ENCODE measurements at places on chromosomes 4 and X.

GRCh38 chr4:110106931-110107296, 91.5 kb downstream of the ELOVL6 start:
- peak; percentile 42 for ATAC-seq

GRCh38 chr4:72457158-72457557, 111.9 kb downstream of the ADAMTS3 start:
- peak; percentile 77 for ATAC-seq

GRCh38 chrX:24603191-24603590, 44.0 kb downstream of the PCYT1B start:
- no peak for ATAC-seq

DNA sequence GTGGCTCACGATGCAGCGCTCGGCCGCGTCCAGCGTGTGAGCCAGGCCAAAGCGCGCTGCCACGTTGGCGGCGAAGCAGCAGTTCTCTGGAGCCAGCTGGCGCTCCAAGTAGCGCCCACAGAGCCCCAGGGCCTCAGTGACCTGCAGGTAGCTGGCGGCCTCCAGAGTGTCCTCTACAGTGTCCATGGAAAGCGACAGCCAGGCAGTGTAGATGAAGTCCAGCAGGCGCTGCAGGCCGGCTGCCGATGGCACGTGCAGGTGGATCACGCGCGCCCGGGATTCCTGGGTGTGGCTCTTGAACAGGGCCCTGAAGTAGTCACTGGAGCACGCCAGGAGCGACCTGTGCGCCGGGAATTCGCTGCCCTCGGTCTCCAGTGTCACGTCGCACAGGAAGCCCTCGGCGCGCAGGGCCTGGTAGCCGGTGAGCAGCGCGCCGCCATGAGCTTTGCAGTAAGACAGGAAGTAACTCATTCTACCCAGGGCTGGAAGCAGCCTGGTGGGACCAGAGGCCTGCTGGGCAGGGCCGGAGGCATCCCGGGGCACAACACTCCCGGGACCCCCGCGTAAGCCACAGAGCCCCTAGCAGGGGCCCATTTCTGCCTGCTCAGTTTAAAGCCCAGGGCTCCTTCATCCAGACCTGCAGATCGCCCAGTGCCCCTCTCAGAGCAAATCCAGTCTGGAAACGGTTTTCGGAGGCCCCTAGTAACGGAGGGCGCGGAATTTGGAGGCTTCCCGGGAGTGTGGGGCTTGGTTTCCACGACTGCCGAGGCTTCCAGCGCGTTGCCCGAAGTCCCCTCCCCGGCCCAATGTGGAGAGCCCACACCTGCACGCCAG, 595 bp downstream of the KLHL34 start:
- no peak for ATAC-seq

GRCh38 chr4:64539234-64539849, 130.1 kb upstream of the TECRL start:
- peak; percentile 98 for ATAC-seq

DNA sequence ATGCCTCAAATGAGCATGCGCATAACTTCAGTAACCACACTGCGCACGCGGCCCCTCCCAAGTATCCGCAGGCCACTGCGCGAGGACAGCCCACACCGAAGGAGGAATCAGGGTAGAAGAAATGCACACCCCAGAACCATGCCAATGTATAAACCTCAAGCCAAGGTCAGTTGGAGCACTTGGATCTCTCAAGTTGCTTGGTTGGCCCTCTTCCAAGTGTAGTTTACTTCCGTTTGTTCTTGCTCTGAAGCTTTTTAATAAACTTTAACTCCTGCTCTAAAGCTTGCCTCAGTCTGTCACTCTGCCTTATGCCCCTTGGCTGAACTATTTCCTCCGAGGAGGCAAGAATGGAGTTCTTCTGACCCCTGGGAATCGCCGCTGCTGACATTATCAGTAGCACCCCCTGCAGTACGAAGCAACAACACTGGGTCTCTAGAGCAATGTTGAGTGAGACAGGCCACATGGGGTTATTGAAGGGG, 22.0 kb upstream of the SPINK2 start:
- ATAC-seq = no peak

GRCh38 chrX:1686642-1687041, 71.8 kb downstream of the ASMT start:
- peak; percentile 59 for ATAC-seq

GRCh38 chrX:108590496-108590895, 145.9 kb downstream of the IRS4 start:
- ATAC-seq = no peak

DNA sequence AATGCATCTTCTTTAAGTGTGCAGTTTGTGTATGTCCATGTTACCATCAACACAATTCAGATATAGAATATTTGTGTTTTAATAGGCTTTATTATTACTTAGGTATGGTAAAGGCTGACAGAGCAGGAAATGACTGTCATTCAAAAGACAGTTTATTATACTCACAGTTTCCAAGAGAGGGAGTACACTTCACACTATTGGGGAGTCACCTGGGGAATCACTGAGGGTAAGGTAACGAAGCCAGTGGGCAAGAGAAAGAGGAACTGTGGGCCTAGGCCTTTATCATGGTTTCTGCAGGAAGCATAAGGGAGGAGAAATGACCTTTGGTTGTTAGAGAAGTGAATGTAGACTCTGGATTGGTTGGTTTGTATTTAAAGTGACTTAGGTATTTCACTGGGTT, 235.1 kb upstream of the HCCS start:
- ATAC-seq = no peak

DNA sequence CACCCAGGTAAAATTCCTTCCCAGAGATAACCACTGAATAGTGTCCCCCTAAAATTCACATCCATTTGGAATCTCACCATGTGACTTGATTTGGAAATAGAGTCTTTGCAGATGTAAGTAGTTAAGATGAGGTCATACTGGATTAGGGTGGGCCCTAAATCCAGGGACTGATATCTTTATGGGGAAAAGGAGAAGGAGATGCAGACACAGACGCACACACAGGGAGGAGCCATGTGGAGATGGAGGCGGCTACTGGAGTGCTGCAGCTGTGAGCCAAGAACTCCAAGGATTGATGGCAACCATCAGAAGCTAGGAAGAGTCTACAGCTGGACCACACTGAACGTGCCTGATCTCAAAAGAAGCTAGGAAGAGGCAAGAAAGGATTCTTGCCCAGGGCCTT, 96.6 kb upstream of the SRD5A3 start:
- no peak for ATAC-seq

- ATAC-seq = no peak
Measured at GRCh38 chrX:71160475-71160874, 15.8 kb downstream of the NLGN3 start.

DNA sequence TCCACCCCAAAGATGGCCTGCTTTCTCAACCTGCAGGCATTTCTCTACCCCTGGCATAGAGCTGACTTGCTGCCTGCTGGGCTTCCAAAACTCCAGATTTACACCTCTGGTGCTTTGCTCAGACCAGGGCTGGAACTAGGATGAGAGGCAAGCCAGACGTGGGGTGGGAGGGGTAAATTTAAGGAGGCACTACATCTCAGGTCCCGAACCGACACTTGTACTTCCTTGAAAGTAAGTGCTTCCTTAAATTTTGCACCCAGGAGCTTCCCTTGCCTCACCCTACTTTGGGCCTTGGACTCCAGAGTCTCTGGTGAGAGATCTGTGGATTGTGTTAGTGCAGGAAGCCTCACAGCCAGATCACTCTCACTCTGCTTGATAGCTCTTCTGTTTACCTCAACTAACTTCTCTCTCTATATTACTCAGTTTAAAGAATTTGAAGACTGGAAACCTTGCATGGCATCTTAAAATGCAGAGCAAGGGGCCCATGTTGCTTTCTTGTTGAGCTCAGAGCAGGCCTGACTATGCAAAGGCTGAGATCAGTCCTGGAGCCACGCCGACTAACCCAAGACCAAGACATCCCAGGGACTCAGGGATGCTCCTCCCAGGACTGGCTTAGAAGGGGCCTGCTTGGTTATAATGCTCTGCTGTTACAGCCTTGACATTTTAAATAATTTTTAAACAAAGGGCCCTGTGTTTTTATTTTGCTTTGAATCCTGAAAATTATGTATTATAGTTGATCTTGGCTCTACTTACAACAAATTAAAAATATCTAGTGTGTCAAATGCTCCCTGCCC, 145.0 kb upstream of the LEF1 start:
- ATAC-seq = no peak

- ATAC-seq = no peak
Measured at GRCh38 chrX:68631336-68631735, 16.1 kb upstream of the STARD8 start.

GRCh38 chr4:72791054-72791453, 222.0 kb upstream of the ADAMTS3 start:
- no peak for ATAC-seq

GRCh38 chrX:872090-872489, 241.5 kb downstream of the SHOX start:
- no peak for ATAC-seq

- peak; percentile 80 for ATAC-seq
Measured at GRCh38 chr4:78864405-78865024, 74.7 kb downstream of the PAQR3 start.

- no peak for ATAC-seq
Measured at GRCh38 chrX:6464726-6465125, 70.2 kb downstream of the VCX3A start.

GRCh38 chr4:72313121-72313520, 255.9 kb downstream of the ADAMTS3 start:
- ATAC-seq = 0 out of 3 replicates have a peak, but pooled peaks have one; percentile 8

DNA sequence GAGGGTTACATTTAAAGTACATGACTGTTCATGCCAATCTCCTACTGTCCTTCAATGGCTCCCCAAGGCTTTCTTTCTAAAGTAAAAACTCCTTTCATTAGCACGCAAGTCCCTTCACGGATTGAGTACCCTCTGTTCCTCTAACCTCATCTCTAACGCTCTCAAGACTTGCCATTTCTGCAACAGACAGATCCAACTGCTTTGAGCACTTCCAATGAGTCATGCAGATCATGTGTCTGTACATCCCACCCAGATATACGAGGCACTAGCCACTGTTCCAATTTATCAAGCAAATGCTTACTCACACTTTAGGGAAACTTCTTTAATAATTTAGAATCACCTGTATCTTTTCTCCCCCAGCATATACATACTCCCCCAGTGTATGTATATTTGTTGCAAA, 332.5 kb upstream of the ZFP42 start:
- no peak for ATAC-seq

DNA sequence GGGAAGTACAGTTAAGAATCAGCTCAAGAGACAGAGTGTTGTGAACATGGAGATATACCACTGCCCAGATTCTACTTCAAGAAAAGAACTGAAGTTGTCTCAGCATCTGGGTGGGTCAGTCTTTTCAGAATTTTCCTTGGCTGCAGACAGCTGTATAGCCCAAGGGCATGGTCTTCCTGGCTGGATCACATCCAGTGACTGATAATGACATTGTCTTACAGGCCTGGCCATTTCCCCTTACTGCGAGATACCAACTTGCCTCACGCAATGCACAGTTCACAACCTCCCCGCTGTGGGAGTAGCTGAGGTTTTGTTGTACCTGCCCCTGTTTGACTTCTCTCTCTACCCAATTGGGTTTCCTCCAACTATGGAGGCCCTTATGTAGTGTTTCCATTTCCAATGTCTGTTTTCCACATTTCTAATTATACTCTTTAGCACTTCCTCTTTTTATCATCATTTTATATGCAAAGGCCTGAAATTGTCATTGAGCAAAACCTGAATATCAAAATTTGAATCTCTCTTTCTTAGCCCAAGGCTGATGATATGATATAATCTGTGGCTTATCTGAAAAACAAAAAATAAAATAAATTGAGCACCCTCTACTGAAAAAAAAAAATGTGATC, 209.1 kb downstream of the NAF1 start:
- ATAC-seq = no peak

- no peak for ATAC-seq
Measured at GRCh38 chr4:56330691-56331090, 56.6 kb downstream of the AASDH start.

DNA sequence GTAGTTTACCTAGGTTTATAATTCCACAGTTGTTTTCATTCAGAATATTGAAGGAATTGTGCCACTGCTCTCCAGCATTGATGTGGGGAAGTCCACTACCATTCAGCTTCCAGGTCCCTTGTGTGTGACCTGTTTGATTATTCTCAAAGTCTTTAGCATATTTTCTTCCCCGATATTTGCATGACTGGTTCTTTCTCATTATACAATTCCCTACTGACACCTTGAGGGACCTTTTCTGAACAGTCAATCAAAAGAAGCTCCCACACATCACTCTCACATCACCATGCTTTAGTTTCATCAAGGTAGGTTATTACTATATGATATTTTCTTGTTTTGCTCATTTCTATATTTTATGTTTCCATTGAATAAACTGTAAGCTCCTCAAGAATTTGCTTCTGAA, 44.1 kb downstream of the SLC39A8 start:
- ATAC-seq = no peak

- ATAC-seq = peak; percentile 79
Measured at GRCh38 chrX:11461201-11462001, 168.2 kb downstream of the AMELX start.

DNA sequence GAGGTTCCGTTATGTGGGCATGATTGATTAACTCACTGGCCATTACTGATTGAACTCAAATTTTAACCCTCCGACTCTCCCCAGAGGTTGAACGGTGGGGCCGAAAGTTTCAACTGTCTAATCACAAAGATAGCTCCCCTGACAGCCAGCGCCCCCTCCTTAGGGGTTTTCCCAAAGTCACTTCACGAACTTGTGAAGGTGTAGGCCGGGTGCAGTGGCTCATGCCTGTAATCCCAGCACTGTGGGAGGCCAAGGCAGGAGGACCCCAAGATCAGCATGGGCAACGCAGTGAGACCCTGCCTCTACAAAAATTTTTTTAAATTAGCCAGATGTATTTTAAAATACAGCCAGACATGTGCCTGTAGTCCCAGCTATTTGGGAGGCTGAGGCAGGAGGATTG, 39.8 kb upstream of the RBM47 start:
- no peak for ATAC-seq

DNA sequence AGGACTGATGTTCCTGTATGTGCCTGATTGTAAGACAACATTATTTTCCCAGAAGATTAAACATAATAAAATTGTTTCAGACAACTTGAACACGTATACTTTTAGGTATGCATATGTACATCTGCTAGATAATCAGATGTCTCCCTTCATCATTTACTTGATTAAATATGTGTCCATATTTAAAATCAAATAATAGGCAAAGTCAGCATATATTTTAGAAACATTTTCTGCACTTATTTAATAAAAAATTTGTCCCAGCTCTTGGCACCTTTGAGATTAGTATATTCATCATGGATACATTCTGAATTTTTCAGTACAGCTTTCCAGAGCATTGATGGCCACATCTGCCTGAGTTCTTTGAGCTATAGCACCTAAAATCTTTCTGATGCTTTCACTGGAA, 106.0 kb downstream of the ARHGAP10 start:
- no peak for ATAC-seq

GRCh38 chr4:28481565-28481964, 1620.9 kb downstream of the STIM2 start:
- no peak for ATAC-seq

Data from SK-N-SH treated with all-trans-retinoic acid at 6 μM for 48 hours (cell line).